ENCODE measurements at places on chromosomes 12 and 14.

DNA sequence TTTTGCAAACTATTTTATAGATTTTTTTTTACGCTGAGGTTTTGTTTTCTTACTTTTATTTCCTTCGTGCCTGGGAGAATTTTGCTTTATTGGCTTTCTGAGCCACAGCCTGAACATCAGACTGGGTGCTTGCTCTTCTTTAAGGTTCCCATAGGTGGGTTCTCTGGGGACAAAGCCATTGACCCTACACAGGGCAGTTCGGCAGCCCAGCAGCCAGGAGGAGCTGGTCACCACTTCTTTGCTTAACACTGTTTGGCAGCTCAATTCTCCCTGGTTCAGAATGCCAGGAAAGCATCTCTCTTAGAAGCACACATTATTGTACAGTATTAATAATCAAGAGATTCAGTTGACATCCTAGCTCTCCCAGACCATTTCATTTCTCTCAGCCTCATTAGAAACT lies 140.8 kb upstream of the NEDD1 start:
- DNase-seq: no peak

GRCh38 chr12:24996102-24996797 lies 47.3 kb upstream of the BCAT1 start:
- no peak for DNase-seq

DNA sequence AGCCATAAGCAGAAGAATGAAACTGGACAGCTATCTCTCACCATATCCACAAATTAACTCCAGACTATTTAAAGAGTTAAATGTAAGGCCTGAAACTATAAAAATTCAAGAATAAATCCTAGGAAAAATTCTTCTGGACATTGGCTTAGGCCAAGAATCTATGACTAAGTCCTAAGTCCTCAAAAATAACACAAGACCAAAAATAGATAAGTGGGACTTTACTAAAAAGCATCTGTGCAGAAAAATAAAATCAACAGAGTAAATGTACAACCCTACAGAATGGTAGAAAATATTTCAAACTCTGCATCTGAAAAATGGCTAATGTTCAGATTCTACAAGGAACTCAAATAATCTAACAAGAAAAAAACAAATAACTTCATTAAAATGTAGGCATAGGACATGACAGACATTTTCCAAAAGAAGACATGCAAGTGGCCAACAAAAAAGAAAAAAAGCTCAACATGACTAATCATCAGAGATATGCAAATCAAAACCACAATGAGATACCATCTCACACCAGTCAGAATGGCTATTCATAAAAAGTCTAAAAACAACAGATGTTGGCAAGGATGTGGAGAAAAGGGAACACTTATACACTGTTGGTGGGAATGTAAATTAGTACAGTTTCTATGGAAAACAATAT lies 61.0 kb upstream of the PPFIA2 start:
- no peak for DNase-seq

DNA sequence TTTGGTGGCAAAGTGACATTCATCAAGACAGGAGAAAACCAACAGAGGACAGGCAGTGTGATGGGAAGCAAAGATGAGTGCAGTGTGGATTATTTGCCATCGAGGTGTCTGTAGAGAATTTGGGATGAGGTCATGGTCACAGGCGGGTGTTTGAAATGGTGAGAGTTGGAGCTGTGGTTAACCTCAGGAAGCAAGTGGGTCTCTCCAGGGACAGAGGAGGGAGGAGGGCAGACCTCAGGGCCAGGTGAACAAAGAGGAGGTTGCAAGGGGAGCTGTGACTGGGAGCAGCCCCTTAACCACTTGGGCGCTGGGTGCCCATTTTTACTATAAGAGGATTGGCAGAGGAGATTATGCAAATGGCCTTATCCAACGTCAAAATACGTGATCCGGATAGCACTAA lies 7.0 kb downstream of the FZD10 start:
- DNase-seq: no peak

DNA sequence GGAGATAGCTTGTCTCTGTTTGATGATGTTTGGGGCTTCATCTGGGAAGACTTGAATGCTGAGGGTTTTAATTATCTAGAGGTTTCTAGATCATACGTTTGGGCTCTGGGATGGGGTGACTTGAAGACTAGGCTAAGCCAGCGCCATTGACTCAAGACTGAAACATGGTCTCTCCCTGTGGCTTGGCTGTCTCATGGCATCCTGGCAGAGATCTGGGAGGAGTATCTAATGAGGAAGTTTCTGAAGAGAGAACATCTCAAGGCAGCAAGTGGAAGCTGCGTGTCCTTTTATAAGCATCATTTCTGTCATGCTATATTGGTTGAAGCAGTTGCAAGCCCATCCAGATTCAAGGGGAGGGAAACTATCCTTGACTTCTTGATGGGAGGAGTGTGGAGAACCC lies 104.8 kb downstream of the UNC79 start:
- no peak for DNase-seq

GRCh38 chr12:98256830-98257229 lies 258.6 kb upstream of the TMPO start:
- no peak for DNase-seq

DNA sequence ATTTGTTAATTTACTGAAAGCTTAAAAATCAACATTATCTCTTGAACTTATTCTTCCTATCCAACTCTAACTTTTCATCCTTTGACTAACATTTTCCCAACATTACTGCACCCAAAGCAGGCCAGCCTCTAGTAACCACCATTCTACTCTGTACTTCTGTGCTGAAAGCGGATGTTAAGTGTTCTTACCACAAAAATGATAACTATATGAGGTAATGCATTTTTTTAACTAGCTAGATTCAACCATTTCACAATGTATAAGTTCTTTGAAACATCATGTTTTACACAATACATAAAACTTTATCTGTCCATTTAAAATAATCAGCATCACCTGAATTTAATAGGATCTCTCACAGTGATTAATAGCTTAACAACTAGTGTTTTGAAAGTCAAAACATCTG lies 468.5 kb upstream of the MGAT4C start:
- no peak for DNase-seq

DNA sequence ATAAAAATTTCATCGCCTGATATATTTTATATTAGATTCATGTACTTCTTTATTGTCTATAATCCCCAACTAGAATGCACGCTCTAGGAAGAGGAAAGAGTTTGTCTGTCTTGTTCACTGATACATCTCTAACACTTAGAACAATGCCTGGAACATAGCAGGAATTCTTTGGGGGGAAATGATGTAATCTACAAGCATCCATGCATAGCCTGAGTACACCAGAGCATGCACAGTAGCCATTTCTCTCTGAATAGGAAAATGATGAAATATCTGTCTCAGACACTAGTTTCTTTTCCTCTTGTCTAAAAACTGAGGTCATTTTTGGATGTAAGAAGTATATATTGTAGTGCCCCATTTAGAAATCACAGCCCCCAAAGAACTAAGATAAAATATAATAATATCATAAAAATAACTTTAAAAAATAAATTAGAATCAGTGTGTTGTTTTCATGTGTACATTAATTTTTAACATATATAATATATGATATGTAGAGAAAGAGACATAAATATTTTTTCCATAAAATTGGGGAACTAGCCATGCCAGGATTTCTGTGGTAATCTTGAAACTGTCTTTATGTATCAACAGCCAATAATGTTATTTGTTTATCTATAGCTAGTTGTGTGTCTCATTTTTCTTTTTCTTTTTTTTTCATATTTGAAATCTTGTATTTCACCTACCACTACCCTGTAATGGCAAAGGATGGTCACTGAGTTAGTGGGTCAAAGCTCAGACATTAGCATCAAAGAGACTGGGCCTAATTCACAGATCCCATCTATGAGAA lies 155.6 kb upstream of the TMCC3 start:
- no peak for DNase-seq

- no peak for DNase-seq
Observed at GRCh38 chr12:25194214-25194613, 746 bp downstream of the DNAI7 start.

- no peak for DNase-seq
Observed at GRCh38 chr12:90574676-90575075, 380.3 kb downstream of the CCER1 start.

- DNase-seq: no peak
Observed at GRCh38 chr12:20585055-20585625, 110.0 kb upstream of the SLCO1C1 start.

DNA sequence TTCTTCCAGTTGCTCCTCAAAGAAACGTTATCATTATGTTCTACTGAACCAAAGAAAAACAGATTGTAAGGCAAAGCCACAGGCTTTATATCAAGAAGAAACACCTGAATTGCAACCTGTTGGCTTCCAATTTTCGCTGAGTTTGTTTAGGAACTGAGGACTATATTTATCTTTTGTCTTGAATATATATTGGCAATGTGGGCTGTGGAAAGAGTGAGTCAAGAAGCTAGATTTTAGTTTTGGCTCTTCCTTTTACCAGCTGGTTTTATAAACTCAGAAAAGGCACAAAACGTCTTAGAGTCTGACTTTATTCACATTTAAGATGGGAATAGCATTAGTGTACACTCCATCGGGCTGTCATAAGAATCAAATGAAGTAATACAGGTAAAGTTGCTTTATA lies 10.4 kb upstream of the PTHLH start:
- no peak for DNase-seq

GRCh38 chr12:23463172-23463571 lies 486.3 kb downstream of the SOX5 start:
- DNase-seq: no peak

Measured in AML-193 (cell line).